ENCODE measurements at places on chromosomes 1 and 21.

DNA sequence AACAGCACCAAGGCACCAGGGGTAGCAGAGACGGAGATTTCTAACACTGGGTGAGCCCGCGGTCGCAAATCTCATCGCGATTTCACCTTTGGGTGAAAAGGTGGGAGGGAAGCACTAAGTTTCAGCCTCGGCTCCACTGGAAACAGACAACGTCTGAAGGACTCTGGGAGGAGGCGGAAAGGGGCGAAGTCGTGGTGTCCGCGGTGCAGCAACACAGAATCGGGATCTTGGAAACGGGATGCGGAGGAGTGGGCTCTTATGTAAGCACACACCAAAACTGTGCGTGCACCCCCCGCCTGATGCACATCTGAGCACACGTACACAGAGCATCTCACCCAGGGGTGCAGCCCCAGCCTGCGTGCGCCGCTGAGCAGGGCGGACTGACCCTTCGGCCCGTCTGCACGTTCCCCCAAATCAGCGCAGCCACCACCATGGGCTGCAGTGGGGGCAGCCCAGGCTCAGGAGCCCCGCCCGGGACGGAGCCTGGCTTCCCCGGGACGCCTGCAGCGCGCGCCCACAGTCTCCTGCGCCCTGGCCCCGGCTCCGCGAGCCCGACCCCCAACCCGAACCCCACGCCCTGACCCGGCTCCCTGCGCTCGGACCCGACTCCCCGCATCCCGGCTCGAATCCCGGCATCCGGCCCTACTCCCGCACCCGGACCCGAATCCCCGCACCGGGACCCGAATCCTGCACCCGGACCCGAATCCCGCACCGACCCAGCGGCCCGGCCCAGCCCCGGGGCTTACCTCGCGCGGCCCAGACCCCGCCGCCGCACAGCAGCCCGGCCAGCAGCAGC lies 670 bp downstream of the CLSTN1 start:
- peak overlapping the region; percentile 80 for H3K27ac ChIP-seq
- H3K4me1 ChIP-seq, result peaks cover 48% of the 10 kb centered on the region
- peaks cover 15% of the 10 kb centered on the region for H3K27me3 ChIP-seq
- DNase-seq, result peak; percentile 57

- H3K27me3 ChIP-seq, result peaks cover 8% of the 10 kb centered on the region
- H3K4me3 ChIP-seq, result no peak overlapping the region
- H3K36me3 ChIP-seq, result no peaks in the 10 kb centered on the region
Observed at GRCh38 chr1:207651583-207651982, 6.7 kb downstream of the CR1L start.

GRCh38 chr1:99672038-99672437 lies 26.1 kb downstream of the PALMD start:
- H3K27ac ChIP-seq, result no peak overlapping the region
- H3K4me3 ChIP-seq, result no peak overlapping the region
- no peaks in the 10 kb centered on the region for H3K36me3 ChIP-seq
- peaks cover 30% of the 10 kb centered on the region for H3K27me3 ChIP-seq

GRCh38 chr1:151809290-151809984 lies 4.2 kb upstream of the LINGO4 start:
- no peak for DNase-seq
- H3K4me3 ChIP-seq, result no peak overlapping the region
- H3K4me1 ChIP-seq, result peaks cover 4% of the 10 kb centered on the region
- no peaks in the 10 kb centered on the region for H3K27me3 ChIP-seq

- no peak for DNase-seq
- H3K27me3 ChIP-seq, result no peaks in the 10 kb centered on the region
- no peak overlapping the region for H3K4me3 ChIP-seq
- H3K27ac ChIP-seq, result peak overlapping the region; percentile 17
- peaks cover 9% of the 10 kb centered on the region for H3K4me1 ChIP-seq
- peaks cover 83% of the 10 kb centered on the region for H3K36me3 ChIP-seq
Observed at GRCh38 chr1:8363186-8363766, 45.4 kb downstream of the SLC45A1 start.

DNA sequence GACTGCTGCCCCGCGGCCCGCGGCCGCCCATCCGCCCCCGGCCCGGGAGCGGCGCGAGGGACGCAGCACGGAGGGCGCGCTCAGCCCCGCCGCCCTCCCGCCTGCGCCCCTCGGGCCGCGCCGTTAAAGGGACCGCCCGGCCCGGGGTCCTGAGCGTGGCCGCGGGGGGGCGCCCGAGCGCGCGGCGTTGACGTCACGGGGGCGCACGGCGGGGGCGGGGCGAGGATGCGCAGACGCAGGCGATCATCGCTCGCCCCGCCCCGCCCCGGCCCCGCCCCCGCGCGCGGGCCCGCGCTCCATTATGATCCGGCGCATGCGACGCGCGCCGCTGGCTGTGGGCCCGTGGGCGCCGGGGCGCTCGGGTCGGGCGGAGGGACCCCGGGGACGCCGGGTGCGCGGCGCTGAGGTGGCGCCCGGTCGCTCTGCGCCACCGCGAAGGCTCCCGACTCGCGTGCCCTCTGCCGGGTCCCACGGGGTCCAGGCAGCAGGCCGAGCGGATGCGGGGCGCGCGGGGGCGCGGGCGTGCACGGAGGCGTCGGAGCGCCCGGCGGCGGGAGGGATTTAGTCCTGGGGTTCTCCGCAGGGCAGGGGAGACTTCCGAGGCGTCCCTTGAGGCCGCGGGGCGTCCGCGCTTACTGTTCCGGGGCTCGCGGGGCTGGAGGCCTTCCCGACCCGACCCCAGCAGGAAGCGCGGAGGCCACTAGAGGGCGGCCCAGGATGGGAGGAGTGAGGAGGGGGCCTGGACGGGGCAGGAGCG lies at the start of gene DVL1:
TSS of gene DVL1 (minus strand) at position 163 of the 757 bp plus-strand sequence. CDS start 353 bp downstream, outside the sequence.
- H3K27ac ChIP-seq, result peak within 1 kb of the TSS; percentile 77
- no peaks in the 10 kb centered on the region for H3K36me3 ChIP-seq
- H3K4me1 ChIP-seq, result peaks cover 37% of the 10 kb centered on the region
- H3K27me3 ChIP-seq, result peaks cover 25% of the 10 kb centered on the region
- H3K4me3 ChIP-seq, result peak within 1 kb of the TSS; percentile 82

DNA sequence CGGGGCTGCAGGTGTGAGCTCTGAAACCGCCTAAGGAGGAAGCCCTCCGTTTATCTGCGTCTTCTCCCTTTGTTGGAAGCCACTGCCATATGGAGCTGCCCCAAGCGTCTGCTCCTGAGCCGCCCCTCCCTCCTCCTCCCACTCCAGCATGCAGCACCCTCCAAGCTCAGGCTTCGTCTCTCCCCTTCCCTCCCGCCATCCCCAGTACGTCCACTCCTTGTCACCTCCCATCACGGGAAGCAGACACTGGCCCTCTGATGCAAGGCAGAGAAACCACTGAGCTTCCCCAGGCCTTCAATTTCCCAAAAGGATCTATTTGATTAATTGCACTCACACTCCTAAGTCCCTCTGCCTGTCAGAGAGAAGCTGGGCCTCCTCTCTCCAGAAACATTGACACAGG lies 52.5 kb downstream of the NFASC start:
- no peak overlapping the region for H3K27ac ChIP-seq
- no peak overlapping the region for H3K4me3 ChIP-seq
- no peaks in the 10 kb centered on the region for H3K4me1 ChIP-seq
- no peaks in the 10 kb centered on the region for H3K36me3 ChIP-seq

DNA sequence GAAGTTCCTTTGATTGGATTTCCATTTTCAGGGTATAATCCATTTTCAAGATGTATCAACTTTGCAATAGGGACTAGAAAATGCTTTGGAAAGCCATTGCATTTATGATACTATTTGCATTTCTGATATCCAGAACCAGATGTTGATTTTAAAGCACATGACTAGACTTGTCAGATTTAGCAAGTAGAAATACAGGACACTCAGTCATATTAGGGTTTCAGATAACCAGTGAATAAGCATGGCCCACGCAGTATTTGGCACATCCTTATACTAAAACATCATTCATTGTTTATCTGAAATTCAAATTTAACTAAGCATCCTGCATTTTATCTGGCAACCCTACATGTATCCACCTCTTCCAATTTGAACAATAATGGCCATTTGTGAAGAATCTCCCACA lies 113.3 kb upstream of the DPT start:
- no peak overlapping the region for H3K27ac ChIP-seq
- H3K36me3 ChIP-seq, result no peaks in the 10 kb centered on the region
- peaks cover 10% of the 10 kb centered on the region for H3K27me3 ChIP-seq
- H3K4me1 ChIP-seq, result no peaks in the 10 kb centered on the region

Measured in activated T-cell treated with anti-CD3 and anti-CD28 coated beads, Interleukin-2, amount 50 U/mL, for 24 hours (primary cell).